ENCODE measurements at places on chromosomes 16 and 17.

DNA sequence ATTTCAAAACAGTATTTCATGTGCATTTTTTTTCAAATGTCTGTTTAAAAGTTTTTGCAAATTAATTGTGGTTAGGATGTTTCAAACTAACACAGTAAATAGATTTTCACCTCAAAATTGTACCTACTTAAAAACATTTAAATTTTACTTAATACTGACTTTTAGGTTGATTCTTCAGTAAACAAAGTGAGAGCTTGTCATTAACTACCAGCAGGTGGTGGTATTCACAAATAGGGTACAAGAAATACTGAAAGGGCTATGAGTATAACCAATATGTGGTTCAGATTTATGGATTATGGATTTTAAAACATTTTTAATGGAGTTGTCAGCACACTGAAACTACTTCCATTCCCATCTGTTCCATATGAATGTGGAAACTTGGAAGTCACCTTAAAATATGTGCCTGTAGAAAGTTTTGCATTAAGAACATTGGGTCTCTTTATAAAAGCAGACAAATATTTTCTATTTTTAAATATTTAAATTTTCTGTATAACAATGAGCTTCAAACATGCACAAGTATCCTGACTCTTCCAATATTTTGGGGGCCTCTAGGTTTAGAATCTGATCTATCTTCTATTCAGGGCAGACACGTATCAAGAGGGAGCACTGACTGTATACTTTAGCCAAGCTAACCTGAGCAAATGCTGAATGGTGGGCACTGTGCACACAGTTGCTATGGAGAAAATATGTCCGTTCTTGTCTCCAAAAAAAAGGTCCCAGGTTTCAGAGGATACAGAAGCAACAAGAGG is 155.6 kb downstream of the SNX11 start:
- DNase-seq: no peak

DNA sequence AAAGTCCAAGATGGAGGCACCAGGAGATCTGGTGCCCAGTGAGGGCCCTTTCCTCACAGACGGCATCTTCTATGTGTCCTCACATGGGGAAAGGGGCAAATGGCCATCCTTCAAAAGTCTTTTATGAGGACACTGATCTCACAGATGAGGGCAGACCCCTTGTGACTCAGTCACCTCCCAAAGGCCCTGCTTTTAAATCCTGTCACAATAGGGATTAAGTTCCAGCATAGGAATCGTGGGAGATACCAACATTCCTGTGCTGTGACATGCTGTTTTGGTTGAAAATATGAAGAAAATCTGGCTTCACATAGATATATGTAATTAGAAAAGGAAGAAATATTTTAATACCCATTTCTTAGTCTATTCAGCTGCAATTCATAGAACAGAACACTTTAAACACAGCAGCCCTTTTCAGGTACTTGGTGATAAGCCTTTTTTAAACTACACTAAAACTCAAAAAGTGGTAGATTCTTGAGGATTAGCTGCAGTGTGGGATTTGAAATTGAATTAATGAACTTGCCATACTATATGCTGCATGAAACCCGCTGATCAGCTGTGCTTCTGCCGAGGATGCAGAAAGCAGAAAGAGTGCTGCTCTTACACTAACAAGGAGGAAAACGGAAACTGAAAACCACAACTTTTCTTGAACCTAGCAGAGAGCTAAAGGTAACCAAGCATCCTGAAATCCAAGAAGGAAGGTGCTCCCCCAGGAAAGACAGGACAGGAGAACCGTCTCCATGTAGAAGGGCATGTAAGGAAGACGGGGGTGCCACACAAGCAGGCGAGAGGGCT is 32.7 kb downstream of the VPS53 start:
- no peak for DNase-seq

GRCh38 chr16:78693496-78693895 is 594.0 kb downstream of the WWOX start:
- no peak for DNase-seq

DNA sequence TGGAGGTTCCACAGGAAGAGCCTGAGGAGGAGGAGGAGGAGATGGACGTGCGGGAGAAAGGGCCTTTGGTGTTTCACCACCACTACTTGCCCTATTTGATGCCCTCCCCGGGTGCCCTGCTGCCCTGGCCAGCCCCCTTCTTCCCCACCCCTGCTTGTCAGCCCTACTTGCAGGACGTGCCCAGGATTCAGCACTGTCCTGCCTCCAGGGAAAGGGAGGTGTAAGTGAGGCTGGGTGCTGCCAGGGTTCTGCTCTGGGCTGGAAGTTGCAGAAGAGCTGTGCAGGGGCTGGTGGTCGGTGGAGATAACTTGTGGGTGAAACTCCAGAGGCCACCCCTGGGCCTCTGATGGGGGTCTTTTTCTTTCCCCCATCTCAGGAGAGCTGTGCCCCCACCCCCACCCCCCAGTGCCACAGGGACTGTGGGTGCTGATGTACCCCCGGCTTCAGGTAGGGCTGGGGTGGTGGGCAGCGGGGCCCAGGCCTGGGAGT is 3.0 kb downstream of the PRR29 start:
- no peak for DNase-seq

GRCh38 chr17:30476726-30477082 is 504 bp upstream of the GOSR1 start:
- DNase-seq: no peak

DNA sequence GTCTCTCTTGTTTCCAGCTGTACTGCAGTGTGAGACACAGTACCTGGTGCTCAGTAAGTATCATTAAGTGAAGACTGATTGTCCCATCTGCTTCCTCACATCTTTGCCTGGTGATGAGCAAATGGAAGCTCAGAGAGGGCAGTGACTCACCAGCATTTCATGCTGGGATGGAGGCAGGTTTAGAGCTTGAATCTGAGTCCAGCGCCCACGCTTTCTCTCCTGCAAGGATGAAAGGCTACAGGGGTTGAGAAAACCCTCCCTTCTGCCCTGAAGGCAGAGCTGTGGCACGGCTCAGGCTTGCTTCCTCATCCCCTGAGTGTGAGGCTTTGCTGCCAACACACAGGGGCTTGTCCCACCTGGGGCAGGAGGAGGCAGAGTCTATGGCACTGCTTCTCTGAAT is 1.5 kb upstream of the RNF112 start:
- no peak for DNase-seq

- no peak for DNase-seq
Measured at GRCh38 chr17:68785565-68786486, 169.4 kb downstream of the ABCA8 start.

GRCh38 chr16:16073001-16073545 is 123.7 kb downstream of the ABCC1 start:
- DNase-seq: no peak

- DNase-seq: no peak
Measured at GRCh38 chr16:50428116-50428515, 59.3 kb upstream of the BRD7 start.

DNA sequence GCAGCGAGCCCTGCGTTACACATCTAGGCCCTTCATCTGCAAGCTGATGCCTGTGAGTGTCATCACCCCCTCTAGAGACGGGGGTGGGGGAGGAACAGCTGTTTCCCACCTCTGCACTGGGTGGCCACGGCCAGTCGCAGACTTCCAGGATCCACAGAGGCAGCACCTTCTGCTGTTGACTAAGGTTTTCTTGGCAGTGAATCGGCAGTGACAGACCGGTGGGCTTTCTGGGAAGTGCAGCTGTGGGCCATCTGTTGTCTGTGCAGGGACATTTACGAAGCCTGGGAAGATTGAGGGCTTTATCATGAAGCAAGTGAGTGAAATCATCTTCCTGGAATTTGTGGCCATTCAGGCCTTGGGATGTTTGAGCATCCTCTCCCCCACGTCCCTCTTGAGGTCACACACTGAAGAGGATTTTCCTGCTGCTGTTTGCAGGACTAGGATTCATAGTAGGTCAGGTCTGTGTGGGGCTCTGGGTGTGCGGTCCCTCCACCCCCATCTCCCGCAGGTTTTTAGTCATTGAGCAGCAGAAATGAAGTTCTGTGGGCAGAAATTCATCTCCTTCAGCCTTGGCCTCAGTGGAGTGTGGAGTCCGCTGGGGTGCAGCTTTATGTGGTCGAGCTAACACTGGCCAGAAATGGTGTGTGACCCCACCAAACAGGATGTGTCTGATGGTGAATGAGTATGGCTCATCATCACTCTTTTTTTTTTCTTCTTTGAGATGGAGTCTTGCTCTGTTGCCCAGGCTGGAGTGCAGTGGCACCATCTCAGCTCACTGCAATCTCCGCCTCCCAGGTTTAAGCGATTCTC is 12.0 kb downstream of the PGS1 start:
- no peak for DNase-seq

DNA sequence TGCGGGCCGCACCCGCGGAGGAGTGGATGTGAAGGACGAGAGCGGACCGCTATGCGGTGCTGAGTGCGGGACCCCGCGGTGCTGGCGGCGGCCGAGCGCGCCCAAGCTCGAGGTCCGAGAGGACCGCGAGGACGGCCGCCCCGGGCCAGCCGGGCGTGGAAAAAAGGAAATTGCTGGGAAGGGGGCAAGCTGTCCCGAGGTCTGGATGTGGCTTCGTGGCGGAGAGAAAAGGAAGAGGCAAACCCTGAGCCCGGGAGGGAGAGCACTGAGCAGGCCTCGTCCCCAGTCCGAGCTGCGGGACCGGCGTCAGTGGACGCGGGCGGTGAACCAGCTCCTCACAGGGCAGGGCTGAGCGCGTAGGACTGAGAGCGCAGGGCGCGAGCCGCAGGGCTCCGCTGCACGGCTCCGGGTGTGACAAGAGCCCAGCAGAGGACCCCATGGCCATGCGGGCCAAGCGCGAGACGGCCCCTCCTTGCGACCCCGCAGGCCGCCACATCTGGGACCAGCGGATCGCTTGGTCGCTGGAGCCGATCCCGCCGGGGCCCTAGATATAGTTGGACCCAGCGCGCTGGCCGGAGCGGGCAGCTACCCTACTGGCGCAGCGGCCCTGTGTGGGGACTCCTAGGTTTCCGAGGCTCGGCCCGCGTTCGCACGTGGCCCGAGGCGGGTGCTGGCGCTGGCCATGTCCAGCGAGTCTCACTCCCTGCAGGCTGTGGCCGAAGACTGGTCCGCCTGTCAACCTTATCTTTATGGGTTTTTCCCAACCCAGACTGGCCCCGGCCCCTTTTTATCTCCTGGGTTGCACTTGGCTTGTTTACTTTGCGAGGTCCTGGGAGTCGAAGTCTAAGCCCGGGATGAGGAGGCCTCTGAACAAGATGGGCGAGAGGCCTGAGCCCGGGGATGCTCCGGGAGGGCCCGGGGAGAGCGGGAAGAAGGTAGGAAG is 2.4 kb downstream of the TBX4 start:
- no peak for DNase-seq

- no peak for DNase-seq
Measured at GRCh38 chr16:49811644-49812334, 44.1 kb downstream of the ZNF423 start.

DNA sequence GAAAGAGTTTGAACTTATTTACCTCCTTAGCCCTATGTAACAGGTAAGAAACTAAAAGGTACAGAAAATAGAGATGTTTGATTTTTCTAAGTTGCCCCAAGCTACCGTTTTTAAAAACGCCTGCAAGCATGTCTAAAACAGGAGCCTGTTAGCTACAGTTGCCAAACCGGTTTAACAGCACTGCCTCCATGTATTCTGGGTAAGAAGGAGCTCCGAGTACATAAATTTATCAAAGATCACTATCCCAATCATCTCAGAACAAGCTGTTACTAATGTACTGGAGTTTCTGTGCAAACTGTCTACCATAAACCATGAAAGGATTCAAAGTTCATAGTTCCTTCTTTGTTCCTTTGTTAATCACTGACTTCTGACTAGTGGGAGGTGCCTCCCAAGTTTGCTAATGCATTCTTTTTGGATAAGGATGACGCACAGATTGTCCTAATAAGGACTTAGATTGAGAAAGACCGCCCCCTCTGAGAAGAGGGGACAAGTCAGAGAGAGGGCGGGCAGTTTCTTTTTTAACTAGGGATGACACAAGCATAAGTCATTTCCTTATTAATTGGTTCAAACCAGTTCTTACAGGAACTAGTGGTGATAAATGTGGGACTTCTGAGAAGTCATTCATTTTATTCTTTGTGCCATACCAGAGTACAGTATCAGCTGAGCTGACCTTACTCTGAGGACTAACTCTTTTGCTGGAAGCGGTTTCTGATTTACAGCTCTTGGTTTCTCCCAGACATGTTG is 55.3 kb downstream of the TUBD1 start:
- no peak for DNase-seq

GRCh38 chr17:66737524-66737923 is 97.4 kb upstream of the CACNG5 start:
- DNase-seq: no peak

- DNase-seq: no peak
Measured at GRCh38 chr16:68696514-68696913, 40.6 kb upstream of the CDH1 start.

- DNase-seq: no peak
Measured at GRCh38 chr17:8909586-8910270, 42.3 kb upstream of the PIK3R6 start.

- DNase-seq: no peak
Measured at GRCh38 chr17:40092581-40092980, 7.8 kb downstream of the NR1D1 start.
